ENCODE measurements at places on chromosomes 13 and 19. TPM values are rescaled to one million over a fixed set of nuclear protein-coding genes. Genes with fewer than 3 reads are reported as not detected.

Gene ZNF540
- total RNA-seq = 0.35 TPM

Gene SELENOV
- not detected for total RNA-seq

Gene COL4A2
- 154 TPM for total RNA-seq

Gene FSD1
- 5.1 TPM for total RNA-seq

Gene MEIOSIN
- total RNA-seq = not detected

Gene NMRK2
- not detected for total RNA-seq

Gene ZNF441
- 2.6 TPM for total RNA-seq

Gene ADM5
- total RNA-seq = 2.0 TPM

Gene SHC2
- 0.07 TPM for total RNA-seq

Gene FGF21
- total RNA-seq = not detected

Gene HRC
- total RNA-seq = not detected

Gene SIAH3
- total RNA-seq = not detected

Gene ADGRE1
- not detected for total RNA-seq

Gene SLC25A41
- total RNA-seq = not detected

Gene EHD2
- total RNA-seq = 124 TPM

Gene NUP62
- 36.3 TPM for total RNA-seq

Gene CCDC169
- total RNA-seq = 1.2 TPM

Gene ZNF610
- 0.33 TPM for total RNA-seq
